H1 (cell line): ENCODE measurements at places on chromosomes 1 and 21. TPM values are rescaled to one million over a fixed set of nuclear protein-coding genes. Genes with fewer than 3 reads are reported as not detected.

GRCh38 chr1:228990906-228991569 lies 255.8 kb downstream of the RHOU start:
- no peak for DNase-seq

GRCh38 chr1:12407050-12407961 lies 177.5 kb downstream of the VPS13D start:
- DNase-seq = no peak

GRCh38 chr1:177306981-177307380 lies 136.2 kb downstream of the BRINP2 start:
- no peak for DNase-seq

DNA sequence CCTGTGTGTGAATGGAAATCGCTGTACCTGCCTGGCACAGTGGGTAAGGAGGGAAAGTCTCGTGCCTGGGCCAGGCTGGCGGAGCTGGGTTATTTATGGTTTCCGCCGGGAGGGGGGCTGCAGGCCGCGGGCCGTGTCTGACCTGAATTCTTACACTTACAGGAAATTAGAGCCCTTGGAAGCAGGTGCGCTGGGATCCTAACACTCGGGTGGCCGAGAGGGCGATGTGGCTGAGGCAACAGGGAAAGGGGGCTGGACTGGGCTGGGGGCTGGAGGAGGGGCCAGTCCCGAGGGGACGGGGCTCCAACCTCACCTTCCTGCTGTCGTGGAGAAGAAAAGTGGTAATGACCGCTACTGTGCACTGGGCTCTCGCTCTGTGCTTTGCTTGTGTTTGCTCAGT lies 109.4 kb upstream of the WNT4 start:
- DNase-seq = no peak

DNA sequence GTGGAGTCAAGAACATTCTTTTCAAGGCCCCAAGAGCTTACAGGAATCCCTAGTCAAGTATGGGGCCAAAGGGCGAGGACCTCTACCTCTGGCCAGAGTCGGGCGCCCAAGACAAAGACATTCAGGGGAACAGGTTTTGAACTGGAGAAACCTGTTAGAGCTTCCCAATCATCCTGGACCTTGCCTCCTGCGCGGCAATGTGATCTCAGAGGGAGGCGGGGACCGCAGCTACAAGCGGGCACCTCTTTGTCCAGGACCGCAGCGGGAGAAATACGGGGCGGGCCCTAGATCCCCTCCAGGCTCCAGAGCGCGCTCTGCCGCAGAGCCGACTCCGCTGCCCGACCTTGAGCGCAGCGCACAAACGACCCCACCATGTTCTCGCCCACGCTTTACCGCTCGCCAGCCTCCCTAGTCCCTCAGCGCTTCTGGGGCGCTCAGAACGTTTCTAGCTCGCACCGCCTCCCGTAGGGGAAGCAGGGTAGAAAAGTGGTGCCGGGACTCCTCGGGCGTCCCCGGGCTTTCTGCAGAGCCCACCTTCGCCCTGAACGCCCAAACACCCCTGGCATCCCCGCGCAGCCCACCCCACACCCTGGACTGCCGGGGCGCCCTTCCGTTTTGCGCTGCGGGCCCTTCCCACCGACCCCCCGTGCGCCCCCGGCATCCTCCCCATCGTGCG lies 28.1 kb downstream of the RABIF start:
- peak; percentile 78 for DNase-seq

GRCh38 chr1:29341936-29342335 lies 105.6 kb downstream of the PTPRU start:
- DNase-seq = no peak

DNA sequence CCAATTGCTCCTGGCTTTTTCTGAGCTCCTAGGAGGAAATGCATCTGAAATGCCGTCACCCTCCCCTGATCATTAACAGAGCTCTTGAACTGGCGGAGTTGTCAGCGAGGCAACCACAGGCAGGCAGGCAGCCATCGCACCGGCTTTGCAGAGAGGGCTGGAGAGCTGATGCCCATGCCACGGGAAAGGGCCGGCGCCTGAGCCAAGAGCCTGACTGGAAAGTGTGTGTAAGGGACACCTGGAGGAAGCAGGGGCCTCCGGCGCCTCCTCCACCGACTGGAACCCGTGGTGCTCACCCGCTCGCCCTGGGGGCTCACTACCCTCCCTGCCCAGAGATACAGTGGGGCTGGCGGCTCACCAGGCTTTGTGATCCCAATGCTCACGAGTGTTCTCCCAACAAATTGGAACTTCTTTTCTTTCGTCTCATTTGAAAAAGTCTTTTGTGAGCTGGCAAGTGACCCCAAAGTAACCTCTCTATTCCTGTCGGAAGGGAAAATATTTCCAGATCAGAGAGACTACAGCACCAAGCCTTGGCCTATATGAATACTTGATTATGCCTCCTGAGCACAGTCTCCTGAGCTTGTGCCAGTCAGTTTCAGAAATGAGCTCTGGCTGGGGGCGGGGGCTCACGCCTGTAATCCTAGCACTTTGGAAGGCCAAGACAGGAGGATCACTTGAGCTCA lies 97.7 kb upstream of the SLC25A33 start:
- DNase-seq = no peak

DNA sequence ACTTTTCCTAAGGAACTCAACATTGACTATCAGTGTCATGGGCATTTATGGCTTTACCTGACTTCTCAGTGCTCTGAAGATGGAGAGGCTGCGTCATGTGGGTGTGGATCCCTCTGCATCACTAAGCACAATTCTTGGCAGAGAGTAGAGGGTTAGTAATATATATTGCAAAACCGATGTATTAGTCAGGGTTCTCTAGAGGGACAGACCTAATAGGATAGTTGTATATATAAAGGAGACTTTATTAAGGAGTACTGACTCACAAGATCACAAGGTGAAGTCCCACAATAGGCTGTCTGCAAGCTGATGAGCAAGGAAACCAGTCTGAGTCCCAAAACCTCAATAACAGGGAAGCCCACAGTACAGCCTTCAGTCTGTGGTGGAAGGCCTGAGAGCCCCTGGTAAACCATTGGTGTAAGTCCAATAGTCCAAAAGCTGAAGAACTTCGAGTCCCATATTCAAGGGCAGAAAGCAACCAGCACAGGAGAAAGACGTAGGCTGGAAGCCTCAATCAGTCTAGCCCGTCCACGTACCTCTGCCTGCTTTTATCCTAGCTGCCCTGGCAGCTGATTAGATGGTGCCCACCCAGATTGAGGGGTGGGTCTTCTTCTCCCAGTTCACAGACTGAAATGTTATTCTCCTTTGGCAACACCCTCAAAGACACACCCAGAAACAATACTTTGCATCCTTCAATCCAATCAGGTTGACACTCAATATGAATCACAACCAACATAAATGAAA lies 159.7 kb upstream of the NRIP1 start:
- DNase-seq = no peak

DNA sequence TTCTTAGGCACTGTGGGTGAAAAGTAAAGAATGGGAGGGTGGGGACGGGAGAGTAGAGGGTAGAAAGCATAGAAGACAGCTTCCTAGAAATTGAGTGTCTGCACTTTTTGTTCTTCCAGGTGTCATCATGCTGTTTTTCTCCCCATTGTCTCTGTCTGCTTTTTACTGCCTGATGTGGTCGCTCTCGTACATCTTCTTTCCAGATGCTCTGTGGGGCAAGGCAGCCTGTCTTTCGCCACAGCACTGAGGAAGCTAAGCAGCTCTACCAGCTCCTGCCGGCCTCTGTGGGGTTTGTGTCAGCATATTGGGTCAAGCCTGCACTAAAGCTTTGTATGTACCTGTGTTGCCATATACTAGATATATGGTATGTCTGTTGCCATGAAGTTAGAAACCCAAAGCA lies 13.2 kb downstream of the TMEM269 start:
- no peak for DNase-seq

DNA sequence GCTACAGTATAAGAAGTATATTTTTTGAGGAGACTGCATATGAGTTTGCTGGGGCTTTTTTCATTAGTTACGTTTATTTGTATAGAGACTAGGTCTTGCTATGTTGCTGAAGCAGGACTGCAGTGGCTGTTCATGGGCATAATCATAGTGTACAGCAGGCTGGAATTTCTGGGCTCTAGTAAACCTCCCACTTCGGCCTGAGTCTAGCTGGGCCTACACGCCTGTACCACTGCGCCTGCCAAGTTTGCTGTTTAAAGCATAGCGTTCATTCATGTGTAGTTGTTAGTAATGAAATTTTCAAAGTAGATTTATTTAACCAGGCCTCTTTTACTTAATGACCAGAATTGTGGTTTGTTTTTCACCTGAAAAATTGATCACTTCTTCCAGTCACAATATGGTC lies 33.8 kb downstream of the HS2ST1 start:
- DNase-seq = no peak

DNA sequence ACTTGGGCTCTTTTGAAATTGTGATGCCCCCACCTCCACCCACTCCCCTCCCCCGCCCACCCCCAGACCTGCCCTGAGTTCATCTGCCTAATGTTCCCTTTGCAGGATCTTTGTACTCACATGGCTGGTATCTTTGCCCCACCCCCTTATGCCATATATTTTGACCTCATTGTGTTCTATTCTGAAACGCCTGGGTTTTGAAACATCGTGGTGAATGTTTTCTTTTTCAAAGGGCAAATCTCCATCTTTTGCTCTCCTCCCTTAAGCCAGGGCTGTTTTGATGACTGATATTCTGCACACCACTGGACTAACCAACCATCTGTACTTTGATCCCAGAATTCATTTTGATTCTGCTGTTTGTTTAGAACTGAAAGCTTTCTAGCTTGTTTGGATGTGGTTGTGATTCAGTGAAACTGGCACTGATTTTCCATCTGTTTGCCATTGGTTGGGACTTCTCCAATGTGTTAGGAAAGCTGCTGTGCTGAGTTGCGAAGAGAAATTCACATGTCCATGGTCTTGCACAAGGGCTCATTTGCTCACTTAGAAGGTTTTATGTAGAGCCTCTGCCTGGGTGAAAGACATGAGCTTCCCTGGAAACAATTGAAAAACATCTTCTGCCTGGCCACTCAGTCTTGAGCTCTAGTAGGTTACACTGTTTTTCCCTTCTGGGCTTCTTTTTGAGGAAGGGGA lies 16.5 kb downstream of the SMAP2 start:
- DNase-seq = no peak

- DNase-seq = no peak
Measured at GRCh38 chr1:30857062-30857461, 51.5 kb downstream of the SDC3 start.

- no peak for DNase-seq
Measured at GRCh38 chr1:234954613-234955012, 174.0 kb downstream of the TOMM20 start.

DNA sequence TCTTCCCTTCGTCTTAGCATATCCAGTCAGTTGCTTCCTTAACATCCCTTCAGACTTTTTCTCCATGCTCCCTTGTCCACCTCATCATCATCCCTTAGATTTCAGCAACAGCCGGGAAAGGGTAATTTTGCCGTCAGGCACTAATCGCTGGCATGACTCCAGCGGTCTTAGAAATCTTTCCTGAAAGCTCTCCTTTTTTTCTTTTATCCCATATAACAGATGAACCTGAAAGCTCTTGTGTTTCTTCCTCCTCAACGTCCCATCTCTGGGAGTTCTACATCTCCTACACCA lies 10.4 kb upstream of the BOLA1 start:
- DNase-seq = no peak

DNA sequence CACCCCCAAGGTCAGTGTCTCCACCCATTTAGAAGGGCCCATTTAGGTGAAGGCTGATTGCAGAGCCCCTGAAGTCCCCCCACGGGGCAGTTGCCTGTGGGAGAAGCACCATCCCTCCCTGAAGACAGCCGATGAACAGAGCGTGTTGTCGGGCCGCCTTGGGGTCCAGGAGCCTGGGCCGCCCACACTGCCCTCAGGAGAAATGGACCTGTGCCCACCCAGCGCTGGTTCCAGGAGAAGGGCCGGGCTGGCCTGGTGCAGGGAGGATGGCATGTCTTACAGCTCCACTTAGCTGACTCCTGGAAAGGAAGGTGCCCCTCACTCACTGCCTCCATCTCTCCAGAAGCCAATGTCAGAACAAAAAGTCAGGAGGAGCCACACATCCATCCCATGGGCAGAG lies 252.7 kb upstream of the VAMP3 start:
- no peak for DNase-seq

DNA sequence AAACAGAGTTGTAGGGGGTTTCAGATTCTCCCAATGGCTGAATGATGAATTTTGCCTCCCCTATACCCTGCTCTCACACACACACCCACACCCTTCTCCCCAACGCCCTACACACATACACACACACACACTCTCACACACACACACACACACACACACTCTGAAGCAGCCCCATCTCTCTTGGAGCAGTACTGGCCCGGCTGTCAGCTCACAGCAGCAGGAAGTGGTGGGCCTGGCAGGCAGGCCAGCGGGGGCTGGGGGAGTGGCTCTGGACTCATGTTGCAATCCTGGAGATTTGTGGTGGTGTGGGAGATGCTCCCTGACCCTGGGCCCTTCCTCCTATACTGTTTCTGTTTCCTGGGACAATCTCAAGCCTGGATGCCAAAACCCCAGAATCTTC lies 2.2 kb downstream of the IKBKE start:
- DNase-seq = no peak

- DNase-seq = no peak
Measured at GRCh38 chr1:157652859-157653493, 47.6 kb downstream of the FCRL3 start.

DNA sequence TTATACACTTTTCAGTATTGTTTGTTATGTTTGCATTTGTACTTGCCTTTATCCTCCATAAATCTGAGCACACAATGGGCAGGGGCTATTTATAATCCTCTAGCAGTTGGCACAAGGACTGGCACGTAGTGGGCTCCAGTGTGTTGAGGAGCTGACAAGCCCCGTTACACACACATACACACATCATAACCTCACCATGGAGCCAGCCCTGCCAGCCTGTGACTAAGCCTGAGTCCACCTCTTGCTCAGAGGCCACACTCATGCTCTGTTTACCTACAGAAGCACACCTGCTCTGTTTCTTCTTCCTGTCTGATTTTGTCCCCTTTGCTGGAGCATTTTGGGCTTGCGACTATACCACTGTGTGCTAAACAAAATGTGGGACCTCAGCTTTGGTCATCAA lies 64.5 kb upstream of the SPATA6 start:
- no peak for DNase-seq

DNA sequence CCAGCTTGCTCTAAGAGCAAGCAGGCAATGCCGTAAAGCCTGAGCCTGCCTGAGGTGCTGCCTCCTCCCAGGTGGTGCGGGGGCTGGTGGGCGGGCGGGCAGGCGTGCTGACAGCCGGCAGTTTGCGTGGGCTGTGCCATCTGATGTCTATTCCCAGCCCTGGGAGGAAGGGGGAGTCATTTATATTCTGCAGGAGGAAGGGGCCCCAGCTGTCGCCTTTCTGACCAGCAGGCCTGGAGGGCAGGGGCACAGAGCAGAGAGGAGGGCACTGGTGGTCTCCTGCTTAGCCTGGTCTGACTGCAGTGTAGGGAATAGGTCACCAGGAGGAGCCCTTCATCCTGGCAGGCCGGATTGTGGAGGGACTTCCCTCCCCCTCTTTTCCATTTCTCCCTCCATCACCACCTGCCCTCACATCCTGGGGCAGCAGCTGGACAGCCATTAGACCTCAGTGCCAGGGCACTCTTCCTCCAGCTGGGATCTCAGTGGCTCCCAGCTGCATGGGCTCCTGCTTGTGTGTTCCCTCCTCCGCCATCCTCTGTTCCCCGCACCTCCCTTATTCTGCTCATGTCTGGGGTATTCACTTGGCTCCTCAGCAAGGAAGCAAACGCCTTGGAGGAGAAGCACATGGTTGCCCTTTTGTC lies 4.4 kb downstream of the CYB561D1 start:
- no peak for DNase-seq

CELA3A gene
- polyA plus RNA-seq = 0.09 TPM in 1 of 2 replicates, not detected in the other

USP33 gene
- 11.8 and 20.0 TPM in 2 replicates for polyA plus RNA-seq

GPR61 gene
- polyA plus RNA-seq = 0.53 and 0.63 TPM in 2 replicates

RASSF5 gene
- polyA plus RNA-seq = 0.82 and 1.2 TPM in 2 replicates

TMEM125 gene
- 46.7 and 54.2 TPM in 2 replicates for polyA plus RNA-seq

C1orf141 gene
- polyA plus RNA-seq = not detected in 2 replicates

LCA5L gene
- polyA plus RNA-seq = 0.11 and 0.20 TPM in 2 replicates

MYOG gene
- not detected in 2 replicates for polyA plus RNA-seq
